Stomach (tissue), 19 donors: ENCODE measurements at places on chromosomes 7 and 10. TPM values are rescaled to one million over a fixed set of nuclear protein-coding genes. Genes with fewer than 3 reads are reported as not detected.

ANXA8L1 gene
- 2.6 TPM for total RNA-seq

DNA sequence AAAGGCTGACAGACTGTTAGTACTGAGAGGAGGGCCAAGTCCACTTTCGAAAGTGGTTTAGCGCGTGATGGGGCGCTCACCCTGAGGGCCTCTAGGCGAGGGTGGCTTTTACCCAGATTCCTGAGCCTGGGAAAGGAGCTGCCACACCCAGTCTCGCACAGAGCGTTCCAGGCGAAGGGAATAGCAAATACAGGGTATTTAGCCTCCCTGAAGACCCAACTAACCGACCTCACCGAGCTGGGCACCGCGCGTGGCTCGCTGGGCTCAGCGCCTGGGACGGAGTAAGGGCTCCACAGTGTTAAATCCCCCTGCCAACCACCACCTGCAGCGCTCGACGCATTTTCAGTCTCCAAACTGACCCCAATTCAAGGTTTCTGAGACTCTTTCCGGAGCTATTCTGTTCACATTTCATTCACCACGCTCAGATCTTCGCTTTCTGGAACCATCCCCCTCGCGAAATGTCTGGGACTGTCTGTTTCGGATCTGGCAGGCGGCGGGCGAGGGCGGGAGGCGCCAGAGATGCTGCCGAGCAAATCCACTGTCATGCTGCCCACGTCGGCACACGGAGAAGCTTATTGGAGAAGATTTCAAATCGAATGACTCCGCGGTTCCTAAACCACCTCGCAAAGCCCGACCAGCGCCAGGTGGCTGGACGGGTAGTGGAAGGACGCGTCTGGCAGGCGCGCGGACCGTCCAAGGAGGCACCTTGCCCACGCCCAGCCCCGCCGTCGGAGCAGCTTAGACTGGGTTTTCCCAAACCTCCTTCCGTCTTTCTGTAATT, 1.4 kb upstream of the OSBPL3 start:
- DNase-seq: peak; percentile 62

GRCh38 chr10:94316560-94316959, 46.2 kb downstream of the NOC3L start:
- peak; percentile 19 for DNase-seq

DNA sequence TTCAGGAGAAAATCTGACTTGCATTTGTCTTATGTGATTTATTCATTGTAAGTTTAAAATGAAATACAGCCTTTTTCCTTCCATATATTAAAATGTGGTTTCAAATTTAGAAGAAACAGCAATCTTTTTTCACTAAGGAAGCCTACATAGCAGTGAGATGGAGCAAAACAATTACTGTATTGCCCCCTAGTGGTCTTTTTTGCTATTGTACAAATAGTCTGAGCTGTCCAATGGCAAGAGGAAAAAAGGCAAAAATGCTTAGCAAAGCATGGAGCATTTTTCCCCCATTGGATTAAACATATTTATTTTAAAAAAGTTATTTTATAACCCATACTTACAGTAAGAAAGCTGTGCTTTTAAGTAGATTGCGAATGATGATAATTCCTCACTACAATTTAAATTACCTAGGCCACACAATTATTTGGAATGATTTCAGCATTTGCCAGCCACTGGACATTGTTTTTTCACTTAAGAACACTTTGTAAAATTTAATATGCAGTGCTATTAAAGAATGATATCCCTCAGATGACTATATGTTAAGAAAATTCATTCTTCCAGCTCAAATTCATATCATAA, 119.5 kb downstream of the CPED1 start:
- peak; percentile 85 for DNase-seq

KCNMA1 gene
- 155 TPM for total RNA-seq

ABCC2 gene
- total RNA-seq: 0.58 TPM

STAG3 gene
- total RNA-seq: not detected

PLCE1 gene
- total RNA-seq: 19.2 TPM

DNA sequence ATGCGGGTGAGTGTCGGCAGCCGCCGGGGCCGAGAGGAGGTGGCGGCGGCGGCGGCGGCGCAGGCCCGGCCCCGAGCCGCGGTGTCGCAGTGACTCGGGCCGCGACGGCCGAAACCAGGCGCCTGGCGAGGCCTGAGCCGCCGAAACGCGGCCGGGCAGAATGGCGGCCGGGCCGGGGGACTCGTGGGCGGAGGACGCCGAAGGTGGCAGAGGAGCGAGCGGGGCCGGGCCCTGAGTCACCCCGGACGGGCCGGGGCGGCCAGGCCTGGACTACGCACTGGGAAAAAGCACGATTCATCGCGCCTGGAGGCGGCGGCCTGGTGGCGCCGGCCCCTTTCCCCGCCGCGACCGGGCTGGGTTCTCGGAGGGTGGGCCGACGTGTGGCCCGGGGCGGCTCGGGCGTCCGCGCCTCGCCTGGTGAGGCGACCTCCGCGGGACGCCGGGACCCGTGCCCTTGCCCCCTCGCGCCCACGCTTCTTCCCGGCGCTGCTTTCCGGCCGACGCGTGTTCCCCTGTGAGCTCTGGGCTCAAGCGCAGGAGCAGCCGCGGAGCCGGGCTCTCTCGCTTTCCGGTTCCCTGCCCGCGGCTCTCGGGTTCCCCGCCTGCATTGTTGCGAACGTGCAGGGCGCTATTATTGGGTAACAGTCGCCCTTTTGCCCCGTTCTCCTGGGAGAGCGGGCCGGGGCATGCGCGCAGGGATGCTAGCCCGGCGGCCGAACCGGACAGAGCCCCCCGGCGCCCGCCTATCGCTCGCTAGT, 500 bp downstream of the CUL1 start:
- peak; percentile 82 for DNase-seq

CDH23 gene
- 8.2 TPM for total RNA-seq

DNA sequence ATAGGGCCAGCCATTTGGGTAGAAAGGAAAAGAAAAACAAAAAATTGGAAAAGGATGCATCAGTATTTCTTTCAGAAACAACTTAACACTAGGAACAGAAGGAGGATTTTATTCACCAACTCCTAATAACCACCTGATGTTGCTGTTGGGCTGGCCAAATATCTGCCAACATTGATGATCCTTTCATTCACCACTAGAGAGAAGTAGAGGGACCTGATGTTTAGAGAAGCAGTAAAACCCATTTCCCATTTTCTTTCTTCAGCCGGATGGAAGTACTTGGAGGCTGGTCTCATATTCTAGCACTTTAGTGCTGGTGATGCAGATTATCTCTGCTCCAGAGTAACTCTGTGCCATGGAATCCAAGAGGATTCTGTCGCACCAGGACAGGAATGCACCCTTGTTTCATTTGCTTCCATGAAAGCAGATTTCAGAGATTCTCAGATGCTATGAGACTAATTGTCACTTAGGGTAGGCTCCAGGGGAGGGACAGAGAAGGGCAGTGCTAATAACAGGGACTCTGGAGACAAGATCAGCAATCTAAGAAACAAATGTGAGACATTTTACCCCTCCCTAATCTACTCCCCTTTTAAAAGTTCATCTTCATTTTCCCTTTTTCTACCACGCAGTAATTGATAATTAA, 3.1 kb downstream of the KLLN start:
- no peak for DNase-seq

- peak; percentile 27 for DNase-seq
Measured at GRCh38 chr7:102875700-102876295, 37.0 kb upstream of the LRRC17 start.

GRCh38 chr10:8511026-8511425, 456.5 kb downstream of the GATA3 start:
- DNase-seq: no peak

CTBP2 gene
- 169 TPM for total RNA-seq

CPEB3 gene
- 6.6 TPM for total RNA-seq

DNA sequence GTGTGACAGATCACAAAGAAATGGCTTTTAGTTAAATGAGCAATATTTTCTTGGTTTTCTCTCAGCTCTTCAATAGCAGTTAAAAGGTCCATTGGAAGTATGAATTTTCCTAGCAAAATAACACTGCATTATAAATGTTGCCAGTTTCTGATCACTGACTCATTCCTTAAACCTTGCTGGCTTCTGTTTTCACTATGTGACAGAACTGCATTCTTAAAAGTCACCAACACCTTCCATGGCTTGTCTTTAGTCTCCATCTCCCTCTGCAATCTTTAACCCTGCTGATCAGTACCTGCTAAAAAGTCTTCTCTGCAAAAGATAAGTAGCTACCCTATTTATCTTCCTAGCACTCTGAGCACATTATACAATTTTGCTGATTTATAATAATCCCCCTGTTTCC, 405.0 kb upstream of the LRRN3 start:
- DNase-seq: no peak

DNA sequence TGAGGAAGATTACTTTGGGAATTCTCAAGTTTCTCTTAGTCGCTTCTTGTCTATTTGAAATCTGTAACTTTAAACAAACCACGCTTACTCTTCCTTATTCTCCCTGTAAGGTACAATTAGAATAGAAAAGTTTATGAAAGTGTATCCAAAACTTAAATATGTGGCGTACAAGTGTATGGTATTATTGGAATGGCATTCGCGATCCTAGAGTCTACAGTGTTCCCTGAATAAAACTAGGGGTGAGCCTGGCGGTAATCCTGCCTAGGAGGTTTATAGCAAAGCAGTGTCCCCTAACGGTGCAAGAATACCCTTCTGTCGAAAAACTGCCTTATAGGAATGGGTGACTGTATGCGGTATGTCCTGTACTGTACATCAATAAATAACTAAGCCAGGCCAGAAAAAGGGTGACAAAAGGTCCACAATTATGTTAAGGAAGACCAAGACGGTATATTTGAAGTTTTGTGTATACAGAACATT, 1.2 kb downstream of the TASOR2 start:
- peak; percentile 47 for DNase-seq

SORCS1 gene
- total RNA-seq: 0.58 TPM

TFR2 gene
- total RNA-seq: 3.5 TPM

- no peak for DNase-seq
Measured at GRCh38 chr7:2017481-2017891, 215.3 kb downstream of the MAD1L1 start.

GRCh38 chr7:40720416-40720815, 585.6 kb downstream of the SUGCT start:
- no peak for DNase-seq

MACC1 gene
- 2.0 TPM for total RNA-seq

DNA sequence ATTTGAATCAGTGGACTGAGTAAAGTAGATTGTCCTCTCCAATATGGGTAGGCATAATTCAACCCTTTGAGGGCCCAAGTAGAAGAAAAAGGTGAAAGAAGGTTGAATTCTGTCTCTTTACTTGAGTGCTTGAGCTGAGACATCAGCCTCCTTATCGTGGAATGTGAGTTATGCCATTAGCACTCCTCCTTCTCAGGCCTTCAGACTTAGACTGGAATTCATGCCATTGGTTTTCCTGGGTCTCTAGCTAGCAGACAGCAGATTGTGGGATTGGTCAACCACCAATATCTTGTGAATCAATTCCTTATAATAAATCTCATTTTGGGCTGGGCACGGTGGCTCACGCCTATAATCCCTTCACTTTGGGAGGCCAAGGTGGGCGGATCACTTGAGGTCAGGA, 89.2 kb downstream of the CUL2 start:
- DNase-seq: no peak

DNA sequence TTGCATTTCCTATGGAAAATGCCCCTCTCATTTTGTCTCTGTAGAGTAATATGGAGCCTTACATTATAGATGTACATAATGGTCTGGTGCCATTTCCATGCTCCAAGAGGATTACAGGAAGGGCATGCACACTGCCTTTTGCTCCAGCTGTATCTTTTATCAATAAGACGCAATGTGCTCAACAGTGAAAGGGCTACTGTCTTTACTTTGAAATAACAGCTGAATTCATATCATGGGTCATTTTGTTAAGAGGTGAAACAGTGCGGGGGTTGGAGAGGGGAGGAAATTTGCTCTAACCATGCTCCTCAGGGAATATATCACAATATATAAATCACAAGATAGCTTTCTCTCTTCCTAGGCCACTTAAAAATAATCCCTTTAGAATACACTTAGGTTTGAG, 77.7 kb downstream of the ICA1 start:
- DNase-seq: no peak

DNA sequence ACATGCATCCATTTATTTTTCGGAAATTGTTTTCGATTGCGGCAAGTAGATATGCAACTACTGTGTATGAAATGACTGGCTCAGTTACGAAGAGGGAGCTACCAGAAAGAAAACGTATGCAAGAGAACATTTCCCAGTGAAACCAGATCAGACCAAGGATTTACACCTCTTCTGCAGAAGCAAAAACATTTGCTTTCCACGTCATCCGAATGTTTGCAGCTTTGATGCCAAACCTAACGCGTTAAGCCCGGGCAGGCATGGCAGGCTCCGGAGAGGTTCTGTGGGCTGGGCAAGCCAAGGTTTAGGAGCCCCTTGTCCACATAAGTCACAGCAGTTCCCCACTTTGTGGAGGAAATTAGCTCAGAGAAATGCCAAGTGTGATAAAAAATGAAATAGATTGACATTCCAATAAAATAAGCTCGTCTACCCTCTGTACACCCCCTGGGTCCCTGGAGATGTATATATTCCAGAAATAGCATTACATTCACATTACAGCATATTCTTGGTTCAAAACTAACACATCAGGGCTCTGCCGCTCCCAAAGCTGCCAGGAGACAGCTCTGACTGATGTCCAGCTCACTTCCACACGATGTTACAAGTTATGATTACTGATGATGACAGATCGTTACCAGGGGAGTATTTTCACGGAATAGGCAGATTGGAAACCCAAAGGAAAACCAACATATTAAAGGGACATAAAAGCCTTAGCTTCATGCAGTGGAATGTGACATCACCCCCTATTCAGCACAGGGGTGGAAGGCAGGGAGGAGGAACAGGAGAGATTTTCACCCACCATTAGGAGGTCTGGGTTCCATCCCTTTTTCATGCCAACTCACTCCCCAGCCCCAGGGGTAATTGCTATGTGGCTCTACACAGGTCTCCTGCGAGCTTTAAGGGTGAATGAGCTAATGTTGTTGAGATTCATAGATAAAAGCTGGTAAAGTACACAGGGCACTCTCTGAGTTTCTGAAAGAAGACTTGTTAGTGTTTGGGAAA, 81.5 kb downstream of the LYZL1 start:
- peak; percentile 28 for DNase-seq

SMKR1 gene
- total RNA-seq: not detected

- peak; percentile 12 for DNase-seq
Measured at GRCh38 chr7:155066417-155066950, 3.6 kb upstream of the HTR5A start.

GRCh38 chr10:77556990-77557601, 80.5 kb downstream of the KCNMA1 start:
- DNase-seq: no peak

CLEC2L gene
- total RNA-seq: not detected

DNA sequence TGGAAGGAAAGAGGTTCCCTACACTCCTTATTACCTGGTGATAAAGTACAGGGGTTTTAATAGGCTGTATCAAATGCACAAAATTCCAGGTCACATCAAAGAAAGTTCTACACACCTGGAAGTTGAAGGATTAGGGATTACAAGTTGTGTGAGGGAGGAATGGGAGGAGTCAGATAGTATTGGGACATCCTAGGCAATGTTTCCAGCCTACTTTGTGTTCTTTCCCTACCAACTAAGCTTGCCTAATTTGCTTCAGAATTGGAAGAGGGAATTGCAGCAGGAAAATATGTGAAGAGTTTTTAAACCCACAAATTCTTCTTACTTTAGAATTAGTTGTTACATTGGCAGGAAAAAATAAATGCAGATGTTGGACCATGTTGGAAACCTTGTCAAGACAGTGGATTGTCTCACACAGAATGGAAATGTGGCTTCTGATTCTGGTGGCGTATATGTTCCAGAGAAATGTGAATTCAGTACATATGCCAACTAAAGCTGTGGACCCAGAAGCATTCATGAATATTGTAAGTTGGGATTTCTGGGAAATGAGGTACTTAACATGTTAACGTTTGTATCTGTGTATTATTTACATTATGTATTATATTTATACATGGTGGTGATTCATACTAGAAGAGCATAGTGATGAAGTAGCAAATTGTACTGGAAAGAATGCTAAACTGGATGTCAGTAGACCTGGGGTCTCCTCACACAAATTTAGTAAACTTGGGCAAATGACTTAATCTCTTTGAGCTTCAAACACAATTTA, at the start of gene LIPM:
LIPM (plus strand) TSS at position 208 of the 763 bp plus-strand sequence; CDS start at position 375, 167 bp downstream.
- no peak for DNase-seq

TMEM26 gene
- total RNA-seq: not detected
